Activated CD4-positive, alpha-beta T cell treated with anti-CD3 and anti-CD28 coated beads, Interleukin-2, amount 10 ng/mL, durations not matched to agents 7 days and 5 days (primary cell): ENCODE measurements at places on chromosomes 5 and 9. TPM values are rescaled to one million over a fixed set of nuclear protein-coding genes. Genes with fewer than 3 reads are reported as not detected.

DNA sequence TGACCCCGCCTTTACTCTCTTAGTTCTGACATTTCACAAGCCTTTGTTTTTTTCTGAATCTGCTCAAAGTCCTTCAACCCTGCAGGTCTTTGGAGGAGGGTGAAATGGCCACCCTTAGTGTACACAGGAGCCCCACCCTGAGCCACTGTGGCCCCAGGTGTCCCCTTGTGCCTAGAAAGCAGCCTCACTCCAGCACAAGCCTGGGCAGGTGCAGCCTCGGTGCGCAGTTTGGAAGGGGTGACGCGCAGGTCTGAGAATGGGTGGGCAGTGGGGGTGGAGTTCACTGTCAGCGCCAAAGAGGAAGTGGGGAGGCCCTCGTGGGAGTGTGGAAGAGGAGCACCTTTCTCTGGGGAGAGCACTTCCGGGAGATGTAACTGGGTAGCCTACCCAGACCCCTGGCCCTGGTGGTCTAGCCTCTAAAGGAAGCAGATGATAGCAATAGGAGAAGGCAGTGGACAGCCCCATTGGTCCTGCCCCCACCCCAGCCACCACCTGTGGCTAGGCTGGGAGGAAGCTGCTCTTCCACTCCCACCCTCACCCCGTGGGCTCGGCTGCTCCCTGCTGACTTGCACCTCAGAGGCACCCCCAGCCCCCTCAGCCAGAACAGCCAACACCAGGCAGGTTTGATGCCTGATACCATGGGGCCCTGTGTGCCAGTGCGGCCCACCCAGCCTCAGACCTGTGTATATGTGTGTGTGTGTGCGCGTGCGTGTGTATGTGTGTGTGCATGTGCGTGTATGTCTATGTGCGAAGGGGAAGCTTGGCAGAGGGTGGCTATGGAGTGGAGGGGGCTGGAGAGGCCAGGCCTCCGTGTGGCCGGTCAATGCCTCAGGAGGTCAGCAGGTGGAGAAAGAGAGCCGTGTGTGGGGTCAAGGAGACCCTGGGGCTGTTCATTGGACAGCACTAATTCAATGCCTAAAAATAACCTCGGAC, 16.8 kb upstream of the DAB2IP start:
- no peak for DNase-seq

Gene PCDHGA4
- total RNA-seq = not detected

GRCh38 chr9:127886401-127886972, 9.0 kb upstream of the AK1 start:
- no peak for DNase-seq

DNA sequence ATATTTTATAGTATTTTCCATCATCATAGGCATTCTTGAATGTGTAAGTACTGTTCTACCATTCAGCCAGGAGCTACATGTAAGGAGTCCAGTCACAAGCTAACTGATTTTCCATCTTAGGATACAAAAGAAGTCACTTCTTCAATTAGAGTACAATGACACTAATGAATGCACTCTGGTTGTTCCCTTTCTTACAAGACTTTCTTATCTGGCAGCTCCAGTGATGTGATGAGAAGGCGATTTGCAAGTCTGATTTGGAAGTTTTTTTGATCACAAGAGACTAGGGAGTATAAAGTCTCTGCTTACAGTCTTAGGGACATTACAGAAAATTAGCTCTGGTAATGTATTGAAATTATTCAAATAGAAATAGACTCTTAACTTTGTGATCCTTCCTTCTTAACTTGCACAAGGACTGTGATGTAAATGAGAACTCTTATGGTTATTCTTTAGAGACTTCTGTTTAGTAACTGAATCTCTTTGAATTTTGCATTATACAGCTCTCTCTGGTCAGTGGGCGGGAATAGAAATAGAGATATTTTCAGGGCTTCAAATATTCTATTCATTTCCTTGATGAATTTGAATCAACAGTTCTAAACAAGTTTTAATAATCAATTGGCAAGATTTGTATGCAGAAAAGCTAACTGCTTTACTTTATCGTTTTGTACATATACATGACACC, 130.4 kb upstream of the CDH6 start:
- DNase-seq = no peak

Gene FAM120A
- 135 TPM for total RNA-seq

Gene GABBR2
- not detected for total RNA-seq
